H9 (cell line): ENCODE measurements at places on chromosomes 6 and 20.

GRCh38 chr6:15621203-15622044, 41.4 kb downstream of the DTNBP1 start:
- peak; percentile 50 for DNase-seq

GRCh38 chr6:96864216-96865054, 27.2 kb upstream of the GPR63 start:
- no peak for DNase-seq

- no peak for DNase-seq
Observed at GRCh38 chr6:11423072-11423471, 114.5 kb upstream of the TMEM170B start.

DNA sequence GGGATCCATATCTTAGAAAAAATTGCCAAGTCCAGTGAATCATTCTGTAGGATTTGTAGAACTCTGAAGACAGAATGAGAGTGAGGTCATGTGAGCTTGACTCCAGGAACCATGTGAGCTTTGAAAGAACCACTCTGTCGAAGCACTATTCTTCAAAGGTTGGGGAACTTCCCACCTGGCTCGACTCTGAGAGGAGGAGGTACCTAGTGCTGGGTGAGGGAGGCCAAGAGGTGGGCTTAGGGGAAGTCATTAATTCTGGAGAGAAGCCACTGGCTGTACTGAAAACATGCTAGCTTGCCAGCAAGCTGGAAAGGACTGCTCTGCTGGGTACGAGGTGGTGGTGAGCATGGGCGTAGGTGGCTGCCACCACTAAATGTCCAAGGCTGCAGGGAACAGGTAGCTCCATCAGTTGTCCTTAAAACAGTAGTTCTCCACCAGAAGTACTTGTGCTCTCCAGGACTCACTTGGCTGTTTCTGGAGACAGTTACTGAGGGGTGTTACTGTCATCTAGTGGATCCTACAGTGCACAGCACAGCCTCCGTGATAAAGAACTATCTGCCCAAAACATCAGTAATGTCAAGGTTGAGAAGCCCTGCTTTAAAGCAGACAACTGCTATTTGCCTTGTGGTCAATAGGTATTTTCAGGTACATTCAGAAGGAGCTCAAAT, 34.7 kb upstream of the SYNJ2 start:
- DNase-seq, result no peak

- DNase-seq, result no peak
Observed at GRCh38 chr20:32528171-32528891, 56.8 kb downstream of the NOL4L start.

- no peak for DNase-seq
Observed at GRCh38 chr20:49700411-49701185, 13.1 kb downstream of the B4GALT5 start.

- DNase-seq, result no peak
Observed at GRCh38 chr6:112259337-112259675, 4.9 kb upstream of the LAMA4 start.

DNA sequence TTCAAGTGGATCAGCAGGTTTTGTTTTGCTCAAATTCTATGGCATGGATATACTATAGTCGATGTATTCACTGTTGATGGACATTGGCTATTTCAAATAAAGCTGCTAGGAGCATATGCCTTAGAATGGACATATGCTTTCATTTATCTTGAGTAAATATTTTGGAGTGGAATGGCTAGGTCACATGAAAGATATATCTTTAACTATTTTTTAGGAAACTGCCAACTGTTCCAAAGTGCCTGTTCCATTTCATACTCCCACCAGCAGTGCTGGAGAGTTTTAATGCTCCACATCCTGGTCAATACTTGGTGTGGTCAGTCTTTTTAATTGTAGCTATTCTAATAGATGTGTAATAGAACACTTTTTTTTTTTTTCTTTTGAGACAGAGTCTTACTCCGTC, 81.1 kb upstream of the PIM1 start:
- no peak for DNase-seq

DNA sequence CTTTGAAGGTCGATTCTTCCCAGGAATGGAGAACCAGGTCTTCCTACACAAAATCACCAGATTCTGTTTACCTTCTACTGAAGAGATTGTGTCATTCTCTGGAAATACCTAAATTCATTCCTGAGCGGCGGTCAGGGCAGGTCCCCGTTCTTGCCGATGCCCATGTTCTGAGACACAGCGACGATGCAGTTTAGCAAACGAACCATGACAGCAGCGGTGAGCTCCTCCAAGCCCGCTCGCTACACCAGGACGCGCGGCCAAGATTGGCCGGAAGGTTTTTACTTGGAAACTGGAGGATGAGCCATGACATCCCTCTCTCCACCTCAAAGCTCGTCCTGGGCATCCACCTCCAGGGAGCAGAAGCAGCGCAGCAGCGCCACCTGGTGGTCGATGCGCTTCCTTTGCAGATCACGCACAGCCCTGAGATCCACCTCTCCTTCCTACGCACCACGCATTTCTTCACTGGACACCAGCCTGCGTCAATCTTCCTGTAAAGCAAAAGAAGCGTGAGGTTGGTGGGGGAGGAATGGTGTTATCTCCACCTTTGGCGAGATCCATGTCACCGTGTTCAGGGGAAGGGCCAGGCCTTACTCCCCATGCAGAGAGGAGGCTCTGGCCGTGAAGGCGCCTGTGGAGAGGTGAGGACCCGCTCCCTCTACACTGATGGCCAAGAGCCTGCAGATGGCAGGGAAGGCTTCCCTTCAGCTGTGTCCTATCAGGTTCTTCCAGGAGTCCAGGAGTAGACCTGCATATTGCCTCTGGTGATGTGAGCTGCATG, 9.9 kb upstream of the HLA-B start:
- peak; percentile 95 for DNase-seq

DNA sequence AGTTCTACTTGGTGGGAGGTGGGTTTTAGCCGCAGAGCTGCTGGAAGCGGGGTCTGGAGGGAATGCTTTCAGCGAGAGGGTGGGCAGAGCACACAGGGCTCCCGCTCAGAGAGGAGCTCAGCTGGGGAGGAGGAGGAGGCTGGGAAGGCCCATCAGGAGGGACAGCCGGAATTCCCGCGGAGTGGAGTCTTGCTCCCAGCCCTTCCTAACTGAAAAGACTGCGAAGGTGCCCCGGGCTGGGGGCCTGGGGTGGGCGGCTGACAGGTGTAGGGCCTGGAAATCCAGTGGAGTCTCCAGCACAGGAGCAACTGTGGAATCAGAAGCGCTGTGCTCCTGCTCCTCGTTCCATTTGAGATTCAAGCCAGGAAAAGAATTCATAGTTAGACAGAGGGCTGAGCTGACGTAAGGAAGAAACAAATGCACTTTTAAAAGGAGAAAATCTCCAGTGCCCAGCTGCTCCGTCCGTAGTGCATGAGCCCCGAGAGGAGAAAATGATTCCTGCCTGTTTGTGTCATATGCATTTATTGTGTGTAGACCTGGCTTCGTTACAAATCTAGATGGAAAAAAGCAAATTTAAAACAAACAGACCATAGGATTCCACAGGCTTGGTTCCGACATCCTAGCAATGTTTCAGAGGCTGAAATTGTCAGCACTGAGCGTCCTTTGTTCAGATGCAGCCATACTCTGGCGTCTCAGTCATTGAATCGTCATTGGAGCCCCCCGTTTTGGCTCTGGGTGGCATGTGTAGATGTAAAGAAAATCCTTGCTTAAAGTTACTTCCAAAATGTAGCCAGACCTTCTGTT, 197.7 kb downstream of the SMOC2 start:
- no peak for DNase-seq

- no peak for DNase-seq
Observed at GRCh38 chr6:4133941-4134838, 1.2 kb downstream of the ECI2 start.

DNA sequence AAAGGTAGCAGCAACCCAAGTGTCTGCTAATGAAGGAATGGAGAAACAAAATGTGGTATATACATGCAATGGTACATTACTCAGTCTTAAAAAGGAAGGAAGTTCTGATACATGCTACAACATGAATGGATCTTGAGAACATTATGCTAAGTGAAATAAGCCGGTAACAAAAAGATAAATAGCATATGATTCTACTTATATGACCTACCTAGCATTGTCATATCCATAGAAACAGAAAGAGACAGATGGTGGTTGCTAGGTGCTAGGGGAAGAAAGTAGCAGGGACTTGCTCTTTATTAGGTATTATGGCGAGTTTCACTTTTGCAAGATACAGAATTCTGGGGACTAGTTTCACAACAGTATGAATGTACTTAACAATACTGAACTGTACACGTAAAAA, 46.6 kb downstream of the UBR2 start:
- no peak for DNase-seq

DNA sequence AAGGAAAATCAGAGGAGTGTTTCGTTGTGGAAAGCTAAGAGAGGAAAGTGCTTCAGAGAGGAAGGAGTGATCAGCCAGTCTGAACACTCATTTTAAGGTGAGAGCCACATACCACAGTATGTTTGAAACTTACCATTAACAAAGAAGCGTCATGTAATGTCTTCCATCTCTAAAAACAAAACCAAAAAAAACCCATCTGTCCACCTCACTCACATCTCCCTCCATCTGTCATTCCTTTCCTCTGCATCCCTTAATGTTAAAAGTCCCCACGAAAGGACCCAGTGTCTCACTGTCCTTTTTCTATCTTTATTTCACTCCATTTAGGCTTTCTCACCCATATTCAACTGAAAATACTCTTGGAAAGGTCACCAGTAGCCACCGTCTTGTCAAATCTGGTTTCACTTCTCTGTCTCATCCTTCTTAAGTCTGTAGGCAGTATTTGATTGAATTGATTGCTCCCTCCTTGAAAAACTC, 59.4 kb upstream of the GNRH2 start:
- no peak for DNase-seq

DNA sequence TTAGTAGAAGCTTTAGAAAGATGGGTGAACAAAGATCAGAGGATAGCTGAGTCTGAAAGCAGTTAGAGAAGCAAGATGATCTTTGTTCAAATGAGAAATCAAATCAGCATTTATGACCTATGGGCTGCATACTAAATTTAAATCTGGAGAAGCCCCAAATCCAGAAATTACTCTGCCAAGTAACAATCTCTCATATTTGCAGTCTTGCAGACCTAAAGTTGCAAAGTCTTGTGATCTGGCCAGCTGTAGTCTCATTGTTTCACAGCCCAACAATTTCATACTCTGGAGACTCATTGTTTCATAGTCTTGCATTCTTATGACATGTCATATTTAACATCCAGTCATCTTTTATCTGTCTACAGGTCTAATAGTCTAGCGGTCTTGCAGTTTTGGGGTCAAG, 364.9 kb upstream of the RSPO3 start:
- DNase-seq, result no peak

DNA sequence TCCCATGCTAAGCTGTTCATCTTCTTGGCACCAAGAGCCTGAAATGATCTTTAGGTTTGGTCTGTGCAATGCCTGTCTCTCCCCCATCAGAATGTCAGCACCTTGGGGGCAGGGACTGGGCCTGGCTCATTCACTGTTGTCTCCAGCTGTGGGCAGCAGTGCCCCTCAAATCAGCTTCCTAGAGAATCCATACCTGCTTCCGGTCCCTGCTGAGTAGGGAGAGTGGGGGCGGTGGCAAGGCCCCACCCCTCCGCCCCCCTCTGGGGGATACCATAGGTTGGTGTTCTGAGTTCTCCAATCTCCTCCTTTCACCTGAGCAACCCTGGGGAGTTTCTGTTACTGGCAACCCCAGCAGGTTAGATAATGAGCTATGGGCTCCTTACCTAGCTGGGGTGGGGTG, 19.2 kb upstream of the SPDEF start:
- DNase-seq, result peak; percentile 59

DNA sequence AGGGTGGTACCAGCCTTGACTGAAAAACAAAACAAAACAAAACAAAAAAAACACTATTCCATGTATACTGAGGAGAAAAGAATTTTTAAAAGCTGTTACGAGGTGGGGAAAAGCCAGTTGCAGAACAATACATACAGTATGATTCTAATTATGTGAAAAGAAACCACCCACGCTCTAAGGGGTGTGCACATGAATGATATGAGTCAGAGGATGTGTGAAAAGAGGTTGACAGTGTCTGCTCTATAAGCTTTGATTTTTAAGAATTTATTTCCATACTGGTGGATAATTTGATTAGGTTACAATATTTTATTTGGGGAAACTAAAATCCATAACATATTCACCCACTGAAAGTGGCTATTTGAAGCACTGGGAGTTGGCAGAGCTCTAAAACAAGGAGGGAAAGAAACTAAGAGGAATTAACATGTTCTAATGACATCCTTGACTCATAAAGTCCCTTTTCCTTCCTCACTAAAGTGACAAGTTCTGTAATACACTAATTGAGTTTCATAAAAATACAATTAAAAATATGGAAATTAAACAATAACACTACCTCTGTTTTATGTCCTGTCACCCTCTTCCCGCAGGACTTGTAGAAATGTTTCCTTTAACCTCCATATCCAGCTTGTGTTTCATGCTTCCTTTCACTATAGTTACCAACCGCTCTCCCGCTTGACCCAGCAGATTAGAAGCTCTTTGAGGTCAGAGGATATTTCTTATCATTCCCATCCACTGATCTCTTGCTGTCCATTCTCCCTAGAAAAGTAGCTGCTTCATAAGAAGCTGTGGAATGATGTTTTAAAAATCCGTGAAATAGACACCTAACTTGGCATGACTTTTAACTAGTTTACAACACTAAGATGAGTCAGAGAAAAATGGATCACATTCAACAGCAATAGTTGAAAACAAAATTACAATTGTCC, 118.6 kb upstream of the CCDC28A start:
- DNase-seq, result no peak

GRCh38 chr6:51352506-51353029, 533.9 kb downstream of the TFAP2B start:
- DNase-seq, result no peak

DNA sequence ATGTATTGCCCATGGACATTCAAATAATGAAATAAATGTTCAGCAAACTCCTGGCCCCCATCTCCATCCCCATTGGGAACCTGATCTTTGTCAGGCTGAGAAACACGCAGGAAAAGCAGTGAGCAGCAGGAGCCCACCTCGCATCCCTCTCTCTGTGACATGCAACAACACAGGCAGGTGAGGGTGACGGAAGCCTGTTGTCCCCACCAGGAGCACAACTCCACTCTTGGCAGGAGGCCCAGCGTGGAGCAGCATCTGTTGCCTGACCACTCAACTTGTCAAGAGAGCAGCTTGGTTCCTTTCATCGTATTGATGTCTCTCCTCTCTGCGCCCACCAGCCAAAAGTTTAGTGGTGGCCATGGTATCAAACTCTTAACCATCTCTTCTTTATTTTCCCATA, 586.9 kb upstream of the ARID1B start:
- no peak for DNase-seq

GRCh38 chr6:12081771-12082170, 69.7 kb downstream of the HIVEP1 start:
- DNase-seq, result no peak

DNA sequence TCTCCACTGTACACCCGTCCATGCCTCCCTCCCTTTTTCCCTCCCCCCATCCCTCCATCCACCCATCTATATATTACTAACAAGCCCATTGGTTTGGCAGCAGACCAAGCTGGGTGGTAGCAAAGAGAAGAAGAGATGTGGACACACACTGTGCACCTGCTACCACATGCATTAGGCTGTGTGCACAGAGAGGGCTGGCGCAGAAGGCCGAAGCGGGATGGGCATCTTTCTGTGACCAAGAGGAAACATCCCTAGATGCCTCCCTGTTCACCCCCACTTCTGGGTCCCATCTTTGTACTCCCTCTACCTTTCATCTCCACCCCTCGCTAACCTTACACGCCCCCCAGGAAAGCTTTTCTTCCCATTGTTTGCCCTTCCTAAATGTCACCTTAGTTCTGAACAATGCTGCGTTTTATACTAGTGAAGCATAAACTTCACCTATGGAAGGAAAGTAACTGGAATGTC, 64.9 kb upstream of the AFDN start:
- DNase-seq, result no peak

GRCh38 chr6:144896289-144896688, 611.2 kb downstream of the UTRN start:
- no peak for DNase-seq

GRCh38 chr6:42163981-42164380, 9.2 kb upstream of the GUCA1A start:
- DNase-seq, result no peak

- DNase-seq, result no peak
Observed at GRCh38 chr20:42553374-42553773, 636.3 kb downstream of the PTPRT start.
